ENCODE measurements at places on chromosomes 3 and 15.

DNA sequence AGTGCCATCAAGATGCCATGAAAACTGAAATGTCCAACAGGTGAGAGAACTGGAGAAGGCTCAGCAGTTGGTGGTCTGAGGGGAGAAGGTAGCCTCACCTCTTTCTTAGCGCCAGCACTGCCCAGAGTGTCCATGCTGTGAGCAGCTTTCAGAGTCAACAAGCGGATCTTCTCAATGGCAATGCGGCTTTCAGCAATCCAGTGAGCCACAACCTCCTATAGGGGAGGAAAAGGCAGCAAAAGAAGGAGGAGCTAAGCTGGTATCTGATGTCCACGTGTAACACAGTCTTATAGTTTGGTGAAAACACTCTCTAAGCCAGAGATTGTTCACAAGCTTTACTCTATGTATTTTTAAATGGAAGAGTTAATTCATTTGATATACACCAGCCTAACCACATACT lies 36.1 kb upstream of the ACKR4 start:
- no peak for DNase-seq

GRCh38 chr3:33149342-33149741 lies 35.5 kb downstream of the CRTAP start:
- DNase-seq, result no peak

DNA sequence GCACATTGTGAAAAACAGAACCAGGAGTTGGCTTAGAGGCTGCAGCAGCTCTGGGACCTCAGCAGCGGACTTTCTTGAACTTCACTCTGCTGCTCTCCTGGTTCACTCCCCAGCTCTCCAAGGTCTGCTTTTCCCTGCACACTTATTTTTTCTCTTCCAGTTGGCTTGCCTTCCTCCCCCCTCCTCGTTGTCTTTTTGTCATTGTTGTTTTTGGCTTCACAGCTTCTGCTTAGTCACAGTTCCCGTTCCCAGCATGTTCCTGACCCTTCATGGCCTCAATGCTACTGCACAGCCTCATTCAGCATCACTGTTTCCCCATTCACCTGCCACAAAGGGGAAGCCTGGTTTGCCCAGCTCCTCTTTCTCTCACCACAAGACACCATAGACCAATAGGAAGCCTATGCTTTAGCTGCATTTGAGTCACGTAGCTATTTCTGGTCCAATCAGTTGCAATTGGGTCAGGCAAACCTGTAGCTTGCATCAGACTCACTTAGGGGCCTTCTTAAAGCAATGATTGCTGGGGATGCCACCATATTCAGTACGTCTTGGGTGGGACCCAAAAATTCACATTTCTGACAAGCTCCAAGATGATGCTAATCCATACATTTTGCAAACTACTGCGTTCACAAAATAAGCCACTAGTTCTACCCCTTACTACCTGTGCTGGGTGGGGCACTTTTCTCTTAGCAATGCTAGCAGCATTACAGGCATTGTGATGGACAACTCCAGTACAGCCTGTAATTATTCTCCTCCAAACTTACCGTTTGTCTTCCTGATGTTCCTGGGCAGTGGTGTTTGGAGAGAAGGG lies 7.8 kb upstream of the SUMF1 start:
- no peak for DNase-seq

GRCh38 chr3:12229896-12230295 lies 59.0 kb upstream of the PPARG start:
- DNase-seq, result no peak

DNA sequence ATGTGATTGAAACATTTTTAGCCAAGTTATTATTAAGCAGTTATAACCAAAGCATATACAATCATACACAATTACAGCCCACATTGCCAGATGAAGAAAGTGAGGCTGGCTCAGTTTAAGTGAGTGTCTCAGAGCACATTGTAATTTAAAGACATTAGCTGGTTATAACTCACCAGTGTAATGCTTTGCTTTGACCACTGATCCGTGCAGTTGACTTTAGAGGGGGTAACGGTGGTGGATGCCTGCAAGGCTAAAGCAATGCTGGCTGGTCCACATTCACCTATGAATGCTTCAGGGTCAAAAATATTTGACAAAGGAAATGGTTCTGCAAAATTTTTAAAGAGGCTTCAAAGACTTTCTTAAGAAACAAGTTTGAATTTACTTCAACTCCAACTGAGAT lies 1.2 kb downstream of the C3orf85 start:
- no peak for DNase-seq

GRCh38 chr3:119340014-119340413 lies 45.8 kb downstream of the ARHGAP31 start:
- DNase-seq, result no peak

DNA sequence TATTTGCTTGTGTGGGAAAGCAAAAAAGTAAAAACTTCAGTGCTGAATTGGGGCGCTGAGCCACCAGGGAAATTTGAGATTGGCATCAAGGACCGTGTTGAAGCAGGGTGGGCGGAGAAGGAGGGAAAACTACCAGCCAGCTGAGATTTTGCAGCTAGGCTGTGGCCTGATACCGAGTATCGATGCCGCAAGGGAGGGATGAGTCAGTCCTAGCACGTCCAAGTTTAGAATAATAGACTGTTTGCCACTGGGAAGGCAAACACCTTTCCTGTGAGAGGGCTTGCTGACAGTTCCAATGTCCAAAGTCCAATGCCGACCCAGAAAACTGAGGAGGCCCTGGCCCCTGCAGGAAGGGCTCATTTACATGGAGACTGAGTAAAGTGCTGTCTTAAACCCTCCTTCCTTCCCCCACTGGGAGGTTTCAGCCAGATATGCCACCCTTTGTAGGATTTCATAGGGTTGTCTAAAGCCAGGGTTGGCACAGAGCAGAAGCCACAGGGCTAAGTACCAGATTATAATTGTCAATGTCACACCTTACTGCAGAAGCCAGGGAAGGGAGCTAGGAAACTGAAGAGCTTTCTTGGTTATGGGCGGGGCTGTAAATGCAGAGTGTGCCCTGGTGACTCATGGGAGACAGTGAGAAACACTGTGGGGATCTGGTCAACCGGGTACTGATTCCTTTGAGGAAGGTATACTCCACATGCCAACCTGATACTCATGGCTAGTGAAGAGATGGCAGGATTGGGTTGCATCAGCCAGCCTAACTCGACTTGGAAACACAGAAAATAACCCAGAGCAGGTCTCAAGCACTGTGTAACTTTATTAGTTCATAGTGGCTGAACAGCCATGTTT lies 28.4 kb upstream of the PIK3CB start:
- no peak for DNase-seq

- no peak for DNase-seq
These were observed 436.3 kb downstream of the WDR72 start for GRCh38 chr15:53323191-53323590.

GRCh38 chr3:98003306-98003969 lies 31.2 kb upstream of the RIOX2 start:
- DNase-seq, result no peak

- peak; percentile 30 for DNase-seq
These were observed 40.9 kb upstream of the SMAD3 start for GRCh38 chr15:67024314-67024997.

GRCh38 chr3:186461141-186461540 lies 83.0 kb downstream of the CRYGS start:
- DNase-seq, result no peak

GRCh38 chr3:99873269-99874102 lies 55.8 kb downstream of the CMSS1 start:
- no peak for DNase-seq

DNA sequence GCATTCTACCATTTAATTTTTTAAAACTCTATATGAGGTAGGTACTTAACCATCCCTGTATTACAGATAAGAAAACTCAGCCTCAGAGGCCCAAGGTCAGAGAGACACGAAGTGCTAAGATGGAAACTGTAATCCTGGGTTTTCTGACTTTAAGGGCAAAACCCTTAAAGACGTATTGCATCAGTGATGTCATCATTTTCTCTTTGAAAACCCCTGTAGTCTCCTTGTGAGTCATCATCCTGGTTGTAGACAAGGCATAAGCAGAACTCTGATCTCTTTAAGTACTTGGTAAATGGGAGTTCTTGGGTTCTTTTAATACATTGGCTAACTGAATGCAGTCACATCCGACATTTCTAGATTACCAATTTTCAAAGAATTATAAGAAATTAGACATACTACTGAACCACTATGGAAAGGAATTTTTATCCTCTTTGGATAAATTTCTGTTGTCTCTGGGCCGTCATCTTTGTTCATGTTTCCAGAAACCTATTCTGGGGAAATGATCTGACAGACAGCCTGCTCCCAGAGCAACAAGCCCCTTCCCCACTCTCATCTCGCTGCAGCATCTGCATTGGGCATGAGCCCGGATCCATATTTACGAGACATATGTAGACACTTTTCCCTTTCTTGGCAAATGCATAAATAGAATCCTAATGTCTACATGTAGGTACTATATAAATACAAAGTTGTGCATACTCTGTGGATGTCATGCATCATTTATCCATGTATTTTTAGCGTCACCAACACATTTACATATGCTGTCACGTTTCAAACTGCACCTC lies 48.7 kb upstream of the MDFIC2 start:
- no peak for DNase-seq

GRCh38 chr3:46979958-46980497 lies 562 bp downstream of the NBEAL2 start:
- no peak for DNase-seq

GRCh38 chr3:114011059-114011797 lies 45.1 kb downstream of the CCDC191 start:
- DNase-seq, result no peak

- DNase-seq, result no peak
These were observed 180.1 kb upstream of the PRICKLE2 start for GRCh38 chr3:64405211-64405835.

- DNase-seq, result no peak
These were observed 32.9 kb downstream of the PIK3CA start for GRCh38 chr3:179181021-179181472.

GRCh38 chr3:120983841-120984240 lies 75.8 kb downstream of the STXBP5L start:
- no peak for DNase-seq

DNA sequence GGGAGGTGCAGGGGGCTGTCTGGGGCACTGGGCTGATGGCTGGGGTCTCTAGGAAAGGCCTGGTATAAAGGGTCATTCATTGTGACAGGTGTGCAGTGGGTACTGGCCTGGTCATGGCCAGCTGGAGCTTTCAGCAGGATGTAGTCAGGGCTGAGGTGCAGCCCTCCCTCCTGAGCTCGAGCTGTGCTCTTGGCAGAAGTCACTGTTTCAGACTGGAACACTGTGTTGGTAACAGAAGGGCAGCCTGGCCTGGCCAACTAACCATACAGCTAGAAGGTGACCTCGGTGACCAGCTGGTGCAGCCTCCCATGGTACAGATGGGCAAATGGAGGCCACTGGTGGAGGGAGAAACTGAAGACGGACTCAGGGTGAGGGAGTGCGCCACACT lies 34.4 kb upstream of the LCTL start:
- DNase-seq, result no peak

DNA sequence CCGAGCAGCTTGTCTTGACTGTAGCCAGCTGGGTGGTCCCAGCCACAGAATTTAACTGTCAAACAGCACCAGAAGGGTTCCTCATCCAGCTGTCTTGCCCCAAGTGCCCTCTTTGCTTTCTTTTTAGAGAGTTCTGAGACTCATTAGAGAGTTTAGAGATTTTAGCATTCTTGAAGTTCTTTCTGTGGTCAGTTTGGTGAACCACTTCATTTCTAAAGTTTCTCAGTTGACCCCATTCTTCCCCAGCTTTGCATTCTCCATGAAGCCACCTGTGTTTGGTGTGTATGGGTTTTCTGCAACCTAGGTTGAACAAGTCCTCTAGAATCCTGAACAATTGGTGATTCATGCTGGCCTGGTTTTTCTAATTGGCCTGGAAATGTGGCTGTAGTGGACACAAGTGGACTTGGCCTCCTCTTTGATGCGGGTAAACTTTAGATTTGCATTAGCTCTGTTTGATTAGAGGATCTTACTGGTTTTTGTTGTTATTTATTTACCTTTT lies 33.7 kb downstream of the FLNB start:
- DNase-seq, result no peak

DNA sequence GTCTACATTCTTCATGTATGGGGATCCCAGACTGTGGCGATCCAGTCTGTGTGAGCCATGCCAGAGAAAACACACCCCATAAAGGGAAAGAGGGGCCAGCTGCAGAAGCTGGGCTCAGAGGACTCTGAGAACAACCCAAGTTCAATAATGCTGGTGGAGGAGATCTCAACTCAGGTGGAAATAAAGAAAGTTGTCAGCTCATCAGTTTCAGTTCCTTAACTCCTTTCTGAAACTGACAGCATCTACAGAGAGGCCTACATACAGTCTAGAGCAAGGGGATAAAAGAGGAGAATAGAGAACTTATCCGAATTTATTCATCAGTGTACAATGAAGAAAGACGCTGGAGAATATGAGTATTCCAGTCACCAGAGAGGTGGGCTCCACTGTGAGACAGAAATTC lies 77.0 kb downstream of the NTRK3 start:
- no peak for DNase-seq

- no peak for DNase-seq
These were observed 100.0 kb upstream of the LINGO1 start for GRCh38 chr15:77732514-77733335.

DNA sequence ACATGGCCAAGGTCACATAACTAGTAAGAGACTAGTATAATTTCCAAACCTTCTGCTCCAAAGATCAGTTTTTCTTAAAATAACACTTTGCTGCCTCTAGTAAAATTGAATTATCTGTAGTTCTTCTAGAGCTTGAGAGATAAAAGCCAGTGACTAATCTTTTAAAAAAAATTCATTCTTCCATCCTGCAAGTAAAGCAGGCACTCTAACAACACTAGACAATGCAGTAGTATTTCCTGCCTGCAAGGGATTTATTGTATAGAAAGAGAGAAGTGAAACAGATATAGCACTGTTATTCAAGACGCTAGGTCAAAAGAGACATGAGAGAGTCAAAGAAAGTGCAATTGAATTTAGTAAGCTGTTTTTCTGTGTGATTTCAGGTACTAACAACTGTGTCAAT lies 159.5 kb upstream of the TBC1D5 start:
- no peak for DNase-seq

DNA sequence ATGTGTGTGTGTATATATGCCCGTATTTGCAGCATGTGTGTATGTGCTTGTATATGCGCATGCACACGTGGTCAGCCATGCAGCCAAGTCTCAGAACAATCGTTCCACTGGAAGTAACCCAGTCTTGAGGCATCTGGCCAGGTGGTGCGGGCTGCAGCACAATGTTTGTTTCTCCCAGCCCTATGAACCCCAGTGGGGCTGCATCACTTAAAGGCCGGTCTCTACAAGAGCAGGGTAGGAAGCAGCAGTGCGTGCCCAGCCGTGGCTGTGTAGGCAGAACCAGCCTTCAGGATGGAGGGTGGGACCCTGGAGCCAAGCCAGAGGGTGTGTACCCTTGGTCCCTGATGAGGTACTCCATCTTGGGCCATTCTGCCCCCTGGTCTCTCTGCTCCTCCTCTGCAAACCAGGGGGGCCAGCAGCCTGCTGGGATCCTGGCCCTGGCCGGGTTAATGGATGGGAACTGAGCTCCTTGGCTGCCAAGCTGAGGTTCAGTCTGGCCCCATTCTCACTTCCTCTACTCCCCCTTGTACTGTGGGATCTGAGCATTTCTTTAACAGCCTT lies 11.8 kb downstream of the KLF13 start:
- no peak for DNase-seq

GRCh38 chr3:129614927-129615363 lies 8.5 kb upstream of the PLXND1 start:
- no peak for DNase-seq

Measured in stimulated activated CD4-positive, alpha-beta T cell treated with anti-CD3 and anti-CD28 coated beads, Interleukin-2, amount 100 ng/mL, for 48 hours (primary cell).